Stomach (tissue), 19 donors: ENCODE measurements at places on chromosomes 1 and 21. TPM values are rescaled to one million over a fixed set of nuclear protein-coding genes. Genes with fewer than 3 reads are reported as not detected.
A peak's percentile ranks its signal among the peaks of the same experiment; 100 is the strongest.

DNA sequence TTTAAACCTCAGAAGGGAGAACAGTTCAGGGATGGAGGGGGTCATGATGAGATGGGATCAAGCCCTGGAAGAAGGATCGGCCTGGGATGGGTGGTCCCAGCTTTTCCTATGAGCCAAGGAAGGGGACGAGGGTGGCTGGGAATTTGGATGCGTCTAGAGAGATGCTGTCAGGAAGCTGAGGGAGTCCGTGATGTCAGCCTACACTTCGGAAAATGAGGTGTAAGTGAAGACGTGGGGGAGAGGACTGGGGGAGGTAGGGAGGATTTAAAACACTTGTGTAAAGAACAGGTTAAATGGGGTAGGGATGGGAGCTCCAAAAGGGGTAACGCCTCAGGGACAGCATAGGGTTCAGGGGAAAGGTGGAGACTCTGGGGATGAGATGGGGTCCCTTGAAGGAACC is 27.5 kb downstream of the DLGAP3 start:
- no peak for DNase-seq

DNA sequence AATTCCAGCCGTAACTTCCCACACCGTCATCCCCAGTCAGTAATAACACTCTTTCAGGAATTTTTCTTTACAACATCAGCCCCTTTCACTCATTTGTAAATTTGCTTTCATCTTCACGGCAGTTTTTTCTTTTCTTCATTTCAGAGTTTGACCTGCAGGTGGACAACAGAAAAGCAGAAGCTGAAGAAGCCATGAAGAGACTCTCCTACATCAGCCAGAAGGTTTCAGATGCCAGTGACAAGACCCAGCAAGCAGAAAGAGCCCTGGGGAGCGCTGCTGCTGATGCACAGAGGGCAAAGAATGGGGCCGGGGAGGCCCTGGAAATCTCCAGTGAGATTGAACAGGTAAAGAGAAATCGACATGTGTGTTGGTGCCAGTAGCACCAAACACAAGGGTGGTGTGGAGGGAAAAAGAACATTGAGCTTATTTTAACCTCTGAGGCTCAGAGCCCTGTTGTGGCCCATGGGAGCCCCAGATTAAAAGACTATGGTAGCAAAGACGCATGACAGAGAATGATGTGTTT is 53.2 kb downstream of the LAMC2 start:
- DNase-seq = no peak

GRCh38 chr1:41876576-41877445 is 41.9 kb downstream of the HIVEP3 start:
- no peak for DNase-seq

DNA sequence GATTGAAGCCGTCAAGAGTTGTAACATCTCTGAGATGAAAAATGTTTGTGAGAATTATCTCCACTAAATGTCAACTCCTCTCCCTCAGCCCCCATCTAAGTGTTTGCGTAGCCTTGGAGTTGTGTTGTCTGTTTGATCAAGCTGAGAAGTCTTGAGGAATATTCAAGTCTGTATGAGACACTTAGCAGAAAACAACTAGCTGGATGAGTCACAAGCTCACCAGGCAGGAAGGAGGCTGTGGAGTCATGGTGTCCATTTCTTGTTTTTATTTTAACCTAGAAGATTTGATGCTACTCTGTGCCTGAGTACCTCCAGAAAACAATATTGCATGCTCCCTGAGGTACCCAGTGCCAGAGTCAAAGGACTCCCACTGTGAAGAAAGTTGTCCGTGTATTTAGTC is 211.6 kb upstream of the PLXNA2 start:
- no peak for DNase-seq

DNA sequence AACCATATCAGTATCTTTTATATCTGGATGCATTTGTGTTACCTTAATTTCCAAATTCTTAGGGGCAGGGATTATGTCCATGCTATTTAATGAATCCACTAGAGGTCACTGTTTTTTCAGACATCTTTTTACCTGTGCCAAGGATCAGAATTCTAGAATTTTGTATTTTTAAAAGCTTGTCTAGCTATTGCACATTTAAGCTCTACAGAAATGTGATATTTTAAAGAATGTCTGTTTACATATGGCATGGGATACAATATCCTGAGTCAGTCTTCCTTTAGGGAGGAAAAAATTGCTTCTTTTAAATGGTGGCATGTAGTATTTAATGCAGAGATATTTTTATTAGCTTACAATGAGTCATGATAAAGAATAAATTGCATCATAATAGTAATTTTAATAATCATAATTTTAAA is 11.3 kb downstream of the RPAP2 start:
- peak; percentile 46 for DNase-seq

DNA sequence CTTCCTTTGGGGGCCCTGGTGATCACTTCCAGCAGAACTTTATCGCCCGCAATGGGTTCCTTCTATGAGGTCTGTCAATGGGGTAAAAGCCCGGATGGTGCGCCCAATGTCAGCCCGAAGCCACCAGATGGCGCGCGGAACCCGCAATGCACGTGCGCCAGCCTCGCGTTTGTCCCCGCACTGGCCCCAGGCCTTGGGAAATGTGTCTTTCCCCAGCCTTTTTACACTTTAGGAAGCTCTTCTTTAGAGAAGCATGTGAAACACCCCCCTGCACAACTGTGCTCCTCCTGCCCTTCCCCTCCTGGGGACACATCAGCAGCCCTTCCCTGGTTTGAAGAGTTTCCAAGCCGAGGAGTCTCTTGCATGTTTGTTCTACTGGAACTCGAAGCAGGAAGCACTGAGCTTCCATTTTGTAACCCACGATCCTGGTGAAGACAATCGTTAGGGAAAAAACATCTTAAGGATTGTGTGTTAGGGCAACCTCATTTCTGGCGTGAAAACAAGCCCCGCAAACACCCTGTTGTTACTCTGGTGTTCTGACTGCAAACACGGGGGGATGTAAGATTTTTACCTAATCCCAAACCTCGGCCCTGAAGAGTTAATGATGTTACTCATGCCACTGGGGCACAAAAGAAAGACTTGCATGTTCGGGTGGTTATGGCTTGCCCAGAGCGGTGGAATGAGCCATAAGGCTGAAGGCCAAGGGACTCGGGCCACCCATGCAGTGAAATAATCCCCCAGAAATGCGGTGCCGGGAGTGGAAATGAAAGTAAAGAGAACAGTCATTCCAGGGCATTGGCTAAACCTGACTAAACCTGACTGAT is 20.4 kb upstream of the TARBP1 start:
- peak; percentile 96 for DNase-seq

DNA sequence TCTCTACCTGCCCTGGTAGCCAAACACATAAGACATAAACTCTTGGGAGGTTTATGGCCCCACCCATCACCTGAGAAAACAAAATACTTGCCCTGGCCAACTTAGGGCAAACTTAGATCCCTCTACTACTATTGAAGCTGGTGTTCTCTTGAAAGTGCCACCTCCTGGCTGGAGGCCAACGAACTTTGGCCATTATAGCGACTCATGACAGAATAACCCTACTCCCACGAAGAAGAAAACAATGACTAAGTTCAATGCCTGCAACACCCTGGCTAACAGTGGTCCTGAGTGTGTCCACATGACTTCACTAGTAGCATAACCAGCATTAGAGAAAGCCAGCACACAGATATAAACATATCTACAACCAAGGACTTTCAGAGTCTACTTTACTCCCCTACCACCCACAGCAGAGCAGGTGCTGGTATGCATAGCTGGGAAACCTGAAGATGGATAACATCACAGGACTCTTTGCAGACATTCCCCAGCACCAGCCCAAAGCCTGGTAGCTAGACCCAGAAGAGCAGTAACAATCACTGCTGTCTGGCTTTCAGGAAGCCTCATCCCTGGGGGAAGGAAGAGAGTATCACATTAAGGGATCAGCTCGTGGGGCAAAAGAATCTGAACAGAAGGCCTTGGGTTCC is 81.0 kb downstream of the SLC30A10 start:
- no peak for DNase-seq

DNA sequence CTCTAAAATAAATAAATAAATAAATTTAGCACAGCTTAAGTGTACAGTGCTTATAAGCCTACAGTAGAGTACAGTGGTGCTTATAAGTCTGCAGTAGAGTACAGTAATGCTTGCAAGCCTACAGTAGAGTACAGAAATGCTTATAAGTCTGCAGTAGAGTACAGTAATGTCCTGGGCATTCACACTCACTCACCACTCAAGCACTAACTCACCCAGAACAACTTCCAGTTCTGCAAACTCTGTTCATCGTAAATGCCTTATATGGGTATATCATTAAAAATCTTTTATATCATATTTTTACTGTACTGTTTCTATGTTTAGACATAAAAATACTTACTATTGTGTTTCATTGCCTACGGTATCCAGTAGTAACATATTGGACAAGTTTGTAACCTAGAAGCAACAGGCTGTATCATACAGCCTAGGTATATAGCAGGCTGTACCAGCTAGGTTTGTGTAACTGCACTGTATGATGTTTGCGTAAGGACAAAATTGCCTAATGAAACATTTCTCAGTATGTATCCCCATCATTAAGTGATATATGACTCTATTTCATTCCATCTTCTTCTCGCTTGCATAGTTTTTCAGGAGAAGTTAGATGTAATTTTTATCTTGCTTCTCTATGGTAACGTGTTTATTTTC is 14.0 kb upstream of the S100B start:
- DNase-seq = no peak

DNA sequence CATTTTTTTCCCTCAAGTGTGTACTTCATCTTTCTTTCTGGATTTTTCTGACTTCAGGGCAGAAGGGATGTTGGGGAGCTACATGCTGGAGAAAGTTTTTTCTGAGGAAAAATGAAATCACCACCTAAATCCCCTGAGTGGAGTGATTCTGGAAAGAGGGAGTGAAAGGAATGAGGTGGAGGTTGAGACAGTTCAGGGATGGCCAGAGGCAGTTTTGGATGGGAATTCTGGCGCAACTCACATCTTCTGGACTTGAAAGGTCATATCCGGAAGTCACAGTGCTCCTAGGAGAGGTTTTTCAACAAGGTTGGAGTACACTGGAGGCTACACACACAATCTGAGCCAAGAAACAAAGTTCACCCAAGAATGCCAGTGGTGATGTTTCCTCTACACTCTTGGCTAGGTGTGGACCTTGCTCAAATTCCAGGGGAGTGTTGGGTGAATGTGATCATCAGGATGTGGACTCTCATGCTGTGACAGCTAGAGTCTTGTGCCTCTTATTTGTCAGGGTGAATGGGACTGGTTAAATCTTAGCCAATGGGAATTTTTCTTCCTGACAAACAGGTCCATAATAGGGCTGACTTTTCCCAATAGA is 161.5 kb downstream of the HLX start:
- no peak for DNase-seq

GRCh38 chr1:15427280-15427666 is 11.0 kb upstream of the CTRC start:
- no peak for DNase-seq

GRCh38 chr1:200676829-200677228 is 7.1 kb upstream of the DDX59 start:
- DNase-seq = no peak

The MSH4 gene
- not detected for total RNA-seq

The APCS gene
- total RNA-seq = not detected

The SYT2 gene
- total RNA-seq = not detected

The TSSK3 gene
- total RNA-seq = 0.92 TPM

The ADGRL2 gene
- total RNA-seq = 104 TPM

The PDPN gene
- total RNA-seq = 26.3 TPM

The MROH7 gene
- total RNA-seq = 7.3 TPM

The DLGAP3 gene
- total RNA-seq = 0.29 TPM

The KRTAP7-1 gene
- total RNA-seq = not detected

The MLLT11 gene
- 14.0 TPM for total RNA-seq

The THEM5 gene
- not detected for total RNA-seq

The KRTAP19-3 gene
- not detected for total RNA-seq
